Stimulated activated CD8-positive, alpha-beta memory T cell treated with anti-CD3 and anti-CD28 coated beads, Interleukin-7, amount 100 ng/mL, for 1 hour (primary cell): ENCODE measurements at places on chromosomes 5 and 9.

DNA sequence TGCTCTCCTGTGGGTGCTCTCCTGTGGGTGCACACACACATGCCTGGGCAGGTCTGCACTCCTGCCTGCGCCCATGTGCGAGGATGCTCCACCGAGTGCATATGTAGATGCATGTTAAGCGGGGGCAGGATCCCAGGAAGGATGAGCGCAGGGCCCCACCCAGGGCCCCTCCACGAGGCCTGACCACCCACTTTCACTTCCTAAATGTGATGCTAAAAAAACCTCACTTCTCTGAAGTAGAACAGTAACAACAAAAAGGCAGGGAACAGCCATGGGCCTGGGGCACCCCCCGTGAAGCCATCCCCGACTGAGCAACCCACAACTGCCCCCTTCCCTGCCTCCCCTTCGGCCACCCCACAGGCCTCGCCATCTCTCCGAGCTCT is 48.2 kb upstream of the SARDH start:
- DNase-seq: no peak

GRCh38 chr5:170743876-170744212 is 39.7 kb upstream of the GABRP start:
- no peak for DNase-seq

- DNase-seq: no peak
These were observed 13.5 kb downstream of the TRAF1 start for GRCh38 chr9:120912958-120913646.

DNA sequence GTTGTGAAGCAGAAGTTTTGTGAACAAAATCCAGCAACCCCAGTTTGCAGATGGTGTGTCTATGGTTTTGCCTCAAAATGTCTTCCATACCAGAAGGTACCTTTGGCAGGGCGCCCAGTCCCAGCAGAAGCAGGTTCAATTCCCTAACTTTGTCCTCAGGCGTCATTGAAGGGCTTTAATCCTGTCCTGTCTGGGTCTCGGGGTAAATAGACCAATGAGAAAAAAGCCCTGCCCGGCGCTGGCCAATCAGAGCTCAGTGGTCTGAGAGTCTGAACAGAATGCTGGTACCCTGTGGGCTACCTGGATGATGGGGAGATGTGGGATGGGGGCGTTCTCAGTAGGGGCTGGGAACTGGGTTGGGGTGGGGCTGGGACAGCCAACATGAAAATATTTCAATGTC is 6.2 kb upstream of the ST6GALNAC4 start:
- no peak for DNase-seq

- no peak for DNase-seq
These were observed 322.8 kb downstream of the SLF1 start for GRCh38 chr5:94941122-94941755.

DNA sequence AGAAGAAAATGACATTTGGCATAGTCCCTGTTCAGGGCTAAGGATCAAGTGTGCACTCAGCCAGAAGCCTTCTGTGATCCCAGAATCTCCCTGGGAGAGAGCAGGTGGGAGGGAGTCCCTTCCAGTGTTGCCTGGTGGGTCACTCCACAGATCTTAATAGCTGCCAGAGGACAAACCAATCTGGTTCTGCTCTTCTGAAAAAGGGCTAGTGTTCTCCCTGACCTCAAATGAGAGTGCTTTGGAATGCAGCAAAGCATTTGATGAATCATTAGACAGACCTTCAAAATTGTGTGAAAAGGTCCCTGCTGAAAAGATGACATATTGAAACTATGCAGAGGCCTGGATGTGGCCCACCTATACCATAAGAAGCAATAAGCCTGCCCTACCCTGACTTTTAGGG is 339.7 kb downstream of the TMEM232 start:
- DNase-seq: no peak

- DNase-seq: no peak
These were observed 194.6 kb upstream of the PCSK5 start for GRCh38 chr9:75695921-75696320.

- DNase-seq: no peak
These were observed 179.2 kb downstream of the FBN2 start for GRCh38 chr5:128358826-128359225.
